ENCODE measurements at places on chromosomes 13 and 19. TPM values are rescaled to one million over a fixed set of nuclear protein-coding genes. Genes with fewer than 3 reads are reported as not detected.

CGB8 gene
- not detected for total RNA-seq

VSTM1 gene
- 0.23 TPM for total RNA-seq

MISP gene
- total RNA-seq, result 0.23 TPM

CYSLTR2 gene
- 3.7 TPM for total RNA-seq
